NCI-H1417 (cell line): ENCODE measurements at places on chromosomes 12 and 14.
A peak's percentile ranks its signal among the peaks of the same experiment; 100 is the strongest.

GRCh38 chr14:96479435-96480146 is 22.6 kb upstream of the PAPOLA start:
- no peak for DNase-seq

DNA sequence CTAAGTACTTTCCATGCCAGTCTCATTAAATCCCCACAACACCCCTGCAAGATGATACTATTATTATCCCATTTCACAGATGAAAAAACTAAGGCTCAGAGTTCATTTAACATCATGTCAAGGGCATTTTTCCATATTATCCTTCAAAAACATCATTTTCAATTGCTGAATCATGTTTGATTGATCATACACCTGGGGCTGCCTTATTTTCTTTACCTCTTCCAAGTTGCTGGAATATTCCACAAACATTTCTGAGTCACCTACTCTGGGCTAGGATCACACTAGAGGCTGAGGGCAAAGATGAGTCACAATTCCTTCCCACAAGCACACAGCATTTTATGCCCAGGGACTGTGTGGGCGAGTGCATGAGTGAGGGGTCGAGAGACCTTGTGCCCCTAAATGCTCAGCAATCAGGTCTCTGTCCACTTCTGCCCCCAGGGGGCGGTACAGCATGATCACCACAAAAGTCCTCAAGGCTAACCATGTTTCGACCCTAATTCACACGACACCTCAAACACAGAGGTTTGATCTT is 14.1 kb upstream of the TMEM119 start:
- DNase-seq, result no peak

- DNase-seq, result no peak
These were observed 13.5 kb downstream of the ANHX start for GRCh38 chr12:133222211-133222610.

GRCh38 chr14:62905566-62905965 is 139.7 kb downstream of the KCNH5 start:
- no peak for DNase-seq

GRCh38 chr12:64746663-64747062 is 12.5 kb downstream of the GNS start:
- no peak for DNase-seq

- DNase-seq, result no peak
These were observed 47.2 kb downstream of the ARMH4 start for GRCh38 chr14:58104808-58105207.

DNA sequence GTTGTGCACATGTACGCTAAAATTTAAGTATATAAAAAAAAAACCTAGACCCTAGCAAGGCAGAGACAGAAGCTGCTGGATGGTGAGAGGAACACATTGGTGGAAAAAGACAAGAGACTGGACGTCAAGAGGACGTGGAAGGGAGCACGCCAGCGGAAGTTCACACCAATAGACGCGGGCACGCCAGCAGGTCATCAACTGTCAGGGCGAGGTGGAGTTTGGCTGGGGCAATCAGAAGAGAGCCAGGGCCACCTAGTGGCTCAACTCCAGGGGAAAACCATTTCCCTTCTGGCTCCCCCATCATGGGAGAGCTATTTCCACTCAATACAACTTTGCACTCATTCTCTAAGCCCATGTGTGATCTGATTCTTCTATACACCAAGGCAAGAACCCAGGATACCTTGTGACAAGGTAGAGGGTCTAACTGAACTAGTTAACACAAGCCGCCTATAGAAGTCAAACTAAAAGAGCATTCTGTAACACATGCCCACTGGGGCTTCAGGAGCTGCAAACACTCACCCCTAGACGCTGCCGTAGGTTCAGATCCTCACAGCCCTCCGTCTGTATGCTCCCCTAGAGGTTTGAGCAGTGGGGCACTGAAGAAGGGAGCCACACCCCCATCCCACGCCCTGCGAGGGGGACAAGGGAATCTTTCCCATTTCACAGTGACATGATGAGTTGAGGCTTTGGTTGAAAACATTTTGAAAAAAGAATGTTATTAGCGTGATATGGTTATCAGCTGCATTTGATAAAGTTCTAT is 702.7 kb downstream of the TMTC2 start:
- DNase-seq, result no peak

- no peak for DNase-seq
These were observed 238.3 kb upstream of the PWP1 start for GRCh38 chr12:107447336-107447735.

DNA sequence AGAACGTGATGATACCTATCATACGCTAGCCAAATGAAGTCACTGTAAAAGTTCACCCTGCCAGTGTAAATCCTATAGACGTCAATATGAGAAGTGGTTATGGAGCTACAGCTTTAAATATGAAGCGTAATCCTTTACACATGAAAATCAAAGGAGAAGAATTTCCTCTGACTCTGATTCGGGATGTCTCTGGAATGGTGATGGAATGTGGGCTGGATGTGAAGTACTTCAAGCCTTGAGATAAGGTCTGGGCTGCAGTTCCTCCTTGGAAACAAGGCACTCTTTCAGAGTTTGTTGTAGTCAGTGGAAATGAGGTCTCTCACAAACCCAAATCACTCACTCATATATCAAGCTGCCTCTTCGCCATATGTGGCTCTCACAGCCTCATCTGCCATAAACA is 53.1 kb upstream of the NAP1L1 start:
- no peak for DNase-seq

GRCh38 chr12:20211541-20211940 is 156.8 kb upstream of the PDE3A start:
- no peak for DNase-seq

- no peak for DNase-seq
These were observed 4.8 kb downstream of the NEUROD4 start for GRCh38 chr12:55024575-55024974.

GRCh38 chr12:59620326-59620725 is 24.5 kb downstream of the SLC16A7 start:
- no peak for DNase-seq

- peak; percentile 53 for DNase-seq
These were observed at the start of gene RNU6-7 for GRCh38 chr14:32201816-32202490. Gene RNU6-7 (plus strand): TSS chr14:32202045.

DNA sequence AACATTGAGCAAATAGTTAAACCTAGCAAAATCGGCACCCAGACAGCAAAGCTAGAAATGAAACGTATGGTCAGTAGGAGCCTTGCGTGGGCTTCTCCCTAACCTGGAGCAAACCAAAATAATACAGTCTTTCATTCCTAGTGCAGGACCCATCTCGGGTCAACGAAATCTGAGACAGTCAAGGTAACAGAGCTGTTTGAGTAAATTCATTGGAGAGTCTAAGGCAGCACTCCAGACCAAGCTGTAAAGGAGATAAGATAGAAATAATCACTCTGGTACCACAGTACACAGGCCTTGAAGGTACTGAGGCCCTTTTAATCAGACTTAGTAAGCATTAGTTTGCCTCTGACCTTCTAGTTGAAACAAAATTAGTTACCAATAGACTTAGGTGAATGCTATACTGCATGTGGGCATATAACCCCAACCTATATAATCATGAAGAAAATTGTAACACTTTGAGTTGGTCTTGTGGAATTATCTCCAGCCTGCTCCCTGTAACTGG is 54.4 kb upstream of the BICD1 start:
- DNase-seq, result no peak

GRCh38 chr12:52660934-52661499 is 9.0 kb upstream of the KRT2 start:
- no peak for DNase-seq

- DNase-seq, result no peak
These were observed 73.3 kb upstream of the USP44 start for GRCh38 chr12:95624589-95624988.

DNA sequence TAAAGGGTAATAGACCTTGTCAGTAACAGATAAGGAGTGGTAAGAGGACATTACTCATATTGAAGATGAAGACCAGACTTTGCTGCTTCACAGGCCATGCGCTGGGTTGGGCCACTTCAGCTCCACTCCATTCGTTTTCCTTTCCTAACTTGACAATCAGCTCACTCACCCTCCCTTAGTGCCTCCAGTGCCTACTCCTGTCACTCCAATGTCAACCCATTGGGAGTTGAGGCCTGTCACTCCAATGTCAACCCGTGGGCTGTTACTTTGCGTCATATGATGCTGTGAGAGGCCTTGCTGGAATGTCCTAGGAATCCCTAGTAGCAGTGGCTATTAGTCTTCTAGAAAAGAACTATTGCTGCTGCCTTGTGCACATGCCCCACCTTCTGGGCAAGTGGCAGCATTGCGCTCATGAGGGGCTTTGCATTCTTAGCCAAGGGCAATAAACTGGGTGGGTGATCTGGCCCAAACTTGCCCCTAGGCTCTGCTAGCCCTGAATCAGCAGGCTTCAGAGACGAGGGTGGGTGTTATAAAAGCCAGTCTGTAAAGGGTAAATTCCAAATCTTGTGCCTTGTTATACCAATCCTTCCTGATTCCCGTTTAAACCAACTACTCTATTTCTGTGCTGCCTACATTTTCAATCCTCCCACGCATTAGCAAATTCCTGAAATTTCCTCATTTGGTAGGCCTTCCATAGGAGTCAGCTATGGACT is 36.1 kb downstream of the BAZ2A start:
- DNase-seq, result peak; percentile 80

- no peak for DNase-seq
These were observed 259.9 kb upstream of the MDGA2 start for GRCh38 chr14:47935332-47935731.

DNA sequence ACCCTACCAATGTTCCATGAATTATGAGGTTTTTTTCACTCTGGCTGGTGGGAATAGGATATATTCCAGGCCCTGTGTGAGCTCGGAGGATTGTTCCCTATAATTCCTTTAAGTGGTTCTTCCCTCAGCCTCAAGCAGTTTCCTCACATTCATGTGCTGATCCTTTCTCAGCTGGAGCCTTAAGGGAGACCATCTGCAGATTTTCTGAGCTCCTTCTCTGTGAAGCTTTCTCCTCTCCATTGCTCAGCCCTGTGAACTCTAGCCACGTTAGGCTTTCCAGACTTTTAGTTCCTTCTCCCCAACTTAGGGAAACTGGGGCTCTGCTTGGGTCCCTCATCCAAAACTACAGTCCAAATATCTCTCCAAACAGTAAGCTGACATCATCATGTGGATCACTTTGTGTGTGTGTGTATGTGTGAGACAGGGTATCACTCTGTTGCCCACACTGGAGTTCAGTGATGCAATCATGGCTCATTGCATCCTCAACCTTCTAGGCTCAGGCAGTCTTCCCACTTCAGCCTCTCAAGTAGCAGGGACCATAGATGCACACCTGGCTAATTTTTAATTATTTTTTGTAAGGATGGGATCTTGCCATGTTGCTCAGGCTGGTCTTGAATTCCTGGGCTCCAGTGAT is 219.5 kb upstream of the OTX2 start:
- no peak for DNase-seq

- peak; percentile 81 for DNase-seq
These were observed at the start of gene DENND5B for GRCh38 chr12:31590642-31591379. Gene DENND5B (minus strand): TSS chr12:31591136. CDS start chr12:31590832, 304 bp downstream.

DNA sequence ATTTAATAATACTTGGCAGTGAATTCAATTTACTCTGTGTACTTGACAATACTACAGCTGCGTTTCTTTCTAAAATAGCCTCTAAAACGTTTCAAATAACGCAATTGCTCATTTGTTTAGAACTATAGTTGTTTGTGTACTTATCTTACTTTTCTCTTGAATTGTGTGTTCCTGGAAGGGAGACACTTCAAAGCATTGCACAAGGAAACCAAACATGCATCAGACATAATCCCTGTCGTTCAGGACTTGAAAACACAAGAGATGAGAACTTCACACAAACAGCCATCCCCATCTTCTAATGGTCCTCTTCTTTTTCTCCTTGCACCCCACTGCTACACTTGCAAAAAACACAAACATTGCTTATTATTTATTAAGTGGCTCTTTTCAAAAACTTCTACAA is 38.5 kb downstream of the PTGER2 start:
- DNase-seq, result no peak

DNA sequence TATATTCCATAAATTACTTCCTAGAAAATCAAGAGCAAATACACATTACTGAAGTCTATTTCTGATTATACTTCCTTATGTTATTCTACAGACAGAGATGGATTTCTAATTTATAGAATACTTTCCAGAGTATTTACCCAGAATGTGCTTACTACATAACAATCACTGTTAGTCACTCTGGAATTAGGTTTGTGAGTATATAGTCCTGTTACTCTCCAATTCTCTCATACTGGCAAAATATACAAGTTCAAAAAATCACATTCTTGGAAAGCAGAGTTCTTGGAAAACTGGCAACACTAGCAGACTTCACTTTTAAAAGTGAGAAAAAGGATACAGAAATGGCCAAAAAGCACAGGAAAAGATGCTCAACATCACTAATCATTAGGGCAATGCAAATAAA is 7.3 kb downstream of the PPP2R5E start:
- no peak for DNase-seq

GRCh38 chr14:26389646-26390508 is 208.0 kb downstream of the NOVA1 start:
- no peak for DNase-seq

DNA sequence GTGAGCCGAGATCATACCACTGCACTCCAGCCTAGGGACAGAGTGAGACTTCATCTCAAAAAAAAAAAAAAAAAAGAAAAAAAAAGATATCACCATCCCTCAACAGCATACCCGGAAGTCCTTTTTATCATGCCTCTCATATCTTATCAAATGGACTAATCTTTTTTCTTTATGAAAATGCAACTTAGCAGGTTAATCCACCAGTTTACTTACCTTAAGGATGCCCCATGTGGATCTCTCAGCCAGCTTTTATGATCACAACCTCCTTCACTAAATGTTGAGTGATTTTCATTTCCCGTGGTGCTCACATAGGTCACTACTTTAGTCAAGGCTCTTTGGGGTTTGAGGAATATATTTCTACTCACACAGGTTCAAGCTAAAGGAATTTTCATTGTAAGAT is 248.8 kb upstream of the TBX3 start:
- DNase-seq, result no peak

DNA sequence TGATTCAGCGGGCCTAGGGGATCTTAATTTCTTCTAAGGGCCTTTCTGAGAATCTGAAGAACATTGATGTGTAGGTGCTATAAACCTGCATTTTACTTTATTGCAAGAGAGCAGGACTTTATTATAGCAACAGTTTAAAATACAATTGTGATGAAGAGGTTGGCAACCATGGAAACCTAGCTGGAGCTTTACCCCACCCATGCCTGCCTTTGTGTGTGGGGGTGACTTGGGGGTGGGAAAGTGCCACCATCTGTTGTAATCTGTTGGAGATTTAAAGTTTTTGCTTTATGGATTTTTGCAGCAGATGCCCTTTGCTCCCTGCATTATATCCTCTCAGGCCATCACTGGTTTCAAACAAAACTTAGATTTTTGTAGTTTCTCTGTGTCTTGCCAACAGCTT is 64.6 kb downstream of the ATG14 start:
- DNase-seq, result no peak

DNA sequence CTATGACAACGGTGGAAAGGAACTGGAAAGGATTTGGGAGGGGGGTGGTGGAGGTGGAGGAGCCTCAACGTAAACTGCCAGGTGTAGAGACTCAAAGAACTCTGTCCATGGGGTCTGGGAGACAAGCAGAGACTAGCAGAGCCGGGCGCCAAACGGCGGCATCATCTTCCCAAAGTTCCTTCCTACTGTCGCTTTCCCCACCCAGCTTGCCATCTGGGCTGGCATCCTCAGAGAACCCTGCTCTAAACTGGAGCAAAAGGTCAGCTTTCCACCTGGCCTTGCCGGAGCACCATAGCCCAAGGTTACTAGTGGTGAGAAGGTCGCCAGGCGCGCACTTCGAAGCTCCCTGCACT is 4.0 kb upstream of the IRF2BPL start:
- peak; percentile 62 for DNase-seq
